ENCODE measurements at places on chromosomes 11 and 22.

DNA sequence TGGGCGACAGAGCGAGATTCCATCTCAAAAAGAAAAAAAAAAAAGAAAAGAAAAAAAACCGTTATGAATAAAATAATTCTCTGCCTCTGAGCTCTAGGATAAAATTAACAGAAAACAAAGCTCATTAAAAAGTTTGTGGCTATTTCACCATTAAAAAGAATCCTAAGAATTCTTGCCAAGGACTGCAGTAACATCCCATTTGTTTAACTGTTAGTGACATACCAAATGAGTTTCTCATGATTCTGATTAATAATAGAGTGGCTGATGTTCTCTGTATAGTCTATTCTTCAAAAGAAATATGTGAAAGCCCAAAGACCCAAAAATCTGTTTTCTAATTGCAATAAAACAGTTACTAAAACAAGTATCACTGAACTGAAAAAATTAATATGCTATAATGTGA lies 19.7 kb downstream of the CLNS1A start:
- no peak for DNase-seq

- DNase-seq, result no peak
Measured at GRCh38 chr11:87722756-87723565, 452.3 kb downstream of the RAB38 start.

- no peak for DNase-seq
Measured at GRCh38 chr11:26743622-26744021, 21.8 kb upstream of the SLC5A12 start.

DNA sequence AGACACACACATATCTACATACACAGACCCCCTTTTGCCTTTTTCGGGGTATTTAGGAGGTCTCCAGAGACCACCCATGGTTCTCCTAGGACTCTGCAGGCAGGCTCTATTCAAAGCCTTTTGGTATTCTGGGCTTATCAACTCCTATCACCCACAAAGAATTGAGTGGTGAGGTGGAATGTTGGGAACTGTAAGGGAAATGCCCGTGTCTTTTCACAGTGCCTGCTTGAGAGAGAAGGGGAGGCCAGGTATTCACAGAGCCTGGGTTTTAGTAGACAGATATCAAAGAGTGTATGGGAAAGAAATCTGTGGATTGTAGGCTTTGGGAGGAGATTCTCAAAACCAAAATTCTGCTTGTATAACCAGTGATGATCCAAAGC lies 44.0 kb upstream of the CSNK2A3 start:
- DNase-seq, result no peak

- DNase-seq, result no peak
Measured at GRCh38 chr22:42897960-42898359, 40.9 kb upstream of the ARFGAP3 start.

Data from activated CD8-positive, alpha-beta memory T cell treated with anti-CD3 and anti-CD28 coated beads for 1 hour (primary cell).